NCI-H1930 (cell line): ENCODE measurements at places on chromosomes 5 and 9.

- DNase-seq: no peak
Observed at GRCh38 chr5:124289130-124289529, 457.3 kb downstream of the ZNF608 start.

- DNase-seq: no peak
Observed at GRCh38 chr9:76219560-76220151, 174.6 kb downstream of the RFK start.

GRCh38 chr9:108836781-108837180, 19.0 kb downstream of the ACTL7B start:
- no peak for DNase-seq

DNA sequence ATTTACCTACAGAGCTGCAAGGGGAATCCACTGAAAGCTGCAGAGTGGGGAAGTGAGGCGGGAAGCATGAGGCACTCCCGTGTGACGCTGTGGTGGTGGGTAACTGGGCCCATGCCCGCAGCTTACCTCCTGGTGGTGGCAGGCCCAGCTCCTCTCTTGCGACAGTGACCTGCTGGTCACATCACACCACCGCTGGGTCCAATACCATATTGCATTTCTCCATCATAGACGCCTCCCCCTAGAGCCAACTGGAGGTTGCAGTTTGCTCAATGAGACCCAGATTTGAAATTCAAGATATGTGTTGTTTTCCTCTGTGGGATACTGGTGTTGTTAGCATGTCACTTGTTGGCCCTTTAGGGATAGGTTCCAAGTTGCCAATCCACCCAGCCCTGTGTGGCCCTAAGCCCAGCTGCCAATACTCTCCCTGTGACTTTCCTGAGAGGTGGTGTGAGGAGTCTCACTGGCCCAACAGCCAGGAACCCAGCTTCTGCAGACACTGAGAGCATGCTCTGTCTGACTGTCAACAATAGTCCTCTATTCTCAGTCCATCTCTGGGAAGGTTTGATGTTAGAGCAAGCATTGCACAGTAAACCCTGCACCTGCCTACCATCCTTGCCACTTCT, 428.3 kb downstream of the GADD45G start:
- DNase-seq: no peak

- no peak for DNase-seq
Observed at GRCh38 chr9:38234479-38235170, 157.9 kb upstream of the ALDH1B1 start.

DNA sequence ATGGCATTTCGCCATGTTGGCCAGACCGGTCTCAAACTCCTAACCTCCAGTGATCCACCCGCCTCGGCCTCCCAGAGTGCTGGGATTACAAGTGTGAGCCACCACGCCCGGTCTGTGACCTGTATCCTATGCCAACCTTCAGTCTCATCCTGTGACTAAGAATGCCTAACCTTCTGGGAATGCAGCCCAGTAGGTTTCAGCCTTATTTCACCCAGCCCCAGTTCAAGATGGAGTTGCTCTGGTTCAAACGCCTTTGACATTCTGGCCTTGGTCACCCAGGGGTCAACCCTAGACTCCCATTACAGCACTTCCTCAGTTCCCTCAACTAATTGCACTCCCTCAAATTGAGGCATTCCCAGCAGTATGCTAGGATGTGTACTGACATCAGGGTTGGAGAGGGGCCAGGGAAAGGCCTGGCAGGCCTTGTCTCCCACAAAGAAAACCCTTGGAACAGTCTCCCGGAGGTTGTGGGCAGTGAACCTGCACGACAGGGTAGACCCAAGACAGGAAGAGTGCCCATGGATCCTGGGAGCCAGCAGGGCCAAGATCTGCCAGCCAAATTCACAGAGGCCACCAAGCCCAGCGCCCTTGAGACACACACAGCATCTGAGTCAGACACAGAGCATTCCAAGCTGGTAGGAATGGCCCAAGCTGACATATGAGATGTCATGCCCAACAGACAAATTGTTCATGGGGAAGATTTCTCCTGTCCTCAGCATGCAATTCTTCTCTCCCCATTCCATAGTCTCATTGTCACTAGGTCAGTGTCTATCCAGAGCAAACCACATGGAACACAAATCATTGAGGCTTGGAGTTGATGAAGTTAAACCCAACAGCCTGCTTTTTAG, 24.9 kb upstream of the SMU1 start:
- no peak for DNase-seq

DNA sequence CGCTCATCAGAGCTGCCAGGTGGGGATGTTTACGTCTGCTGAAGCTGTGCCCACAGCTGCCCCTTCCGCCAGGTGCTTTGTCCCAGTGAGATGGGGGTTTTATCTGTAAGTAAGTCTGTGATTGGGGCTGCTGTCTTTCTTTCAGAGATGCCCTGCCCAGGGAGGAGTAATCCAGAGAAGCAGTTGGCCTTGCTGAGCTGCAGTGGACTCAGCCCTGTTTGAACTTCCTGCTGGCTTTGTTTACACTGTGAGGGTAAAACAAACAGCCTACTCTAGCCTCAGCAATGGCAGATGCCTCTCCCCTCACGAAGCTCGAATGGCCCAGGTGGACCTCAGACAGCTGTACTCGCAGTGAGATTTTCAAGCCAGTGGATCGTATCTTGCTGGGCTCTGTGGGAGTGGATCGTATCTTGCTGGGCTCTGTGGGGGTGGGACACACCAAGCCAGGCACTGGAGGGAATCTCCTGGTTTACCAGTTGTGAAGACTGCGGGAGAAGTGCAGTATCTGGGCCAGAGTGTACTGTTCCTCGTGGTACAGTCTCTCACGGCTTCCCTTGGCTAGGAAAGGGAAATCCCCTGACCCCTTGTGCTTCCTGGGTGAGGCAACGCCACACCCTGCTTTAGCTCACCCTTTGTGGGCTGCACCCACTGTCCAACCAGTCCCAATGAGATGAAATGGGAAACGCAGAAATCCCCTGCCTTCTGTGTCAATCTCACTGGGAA, 530.1 kb upstream of the DMAC1 start:
- no peak for DNase-seq

DNA sequence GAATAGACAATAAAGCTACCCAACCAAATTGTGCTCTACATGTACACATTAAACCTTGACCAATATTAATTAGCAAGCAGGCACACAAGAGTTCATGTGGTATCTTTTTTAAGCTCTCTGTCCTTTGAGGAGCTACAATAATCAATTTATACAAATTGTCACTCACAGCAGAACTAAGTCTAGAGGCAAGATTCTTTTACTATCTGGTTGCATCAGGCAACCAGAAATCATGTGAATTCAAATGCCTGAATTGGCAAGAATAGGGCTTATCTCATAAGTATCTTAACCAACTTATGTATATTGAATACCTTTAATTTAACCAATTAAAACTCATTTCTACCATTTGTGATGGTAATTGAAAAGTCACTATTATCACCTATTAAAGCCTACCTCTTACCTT, 145.5 kb upstream of the HAPLN1 start:
- DNase-seq: no peak

DNA sequence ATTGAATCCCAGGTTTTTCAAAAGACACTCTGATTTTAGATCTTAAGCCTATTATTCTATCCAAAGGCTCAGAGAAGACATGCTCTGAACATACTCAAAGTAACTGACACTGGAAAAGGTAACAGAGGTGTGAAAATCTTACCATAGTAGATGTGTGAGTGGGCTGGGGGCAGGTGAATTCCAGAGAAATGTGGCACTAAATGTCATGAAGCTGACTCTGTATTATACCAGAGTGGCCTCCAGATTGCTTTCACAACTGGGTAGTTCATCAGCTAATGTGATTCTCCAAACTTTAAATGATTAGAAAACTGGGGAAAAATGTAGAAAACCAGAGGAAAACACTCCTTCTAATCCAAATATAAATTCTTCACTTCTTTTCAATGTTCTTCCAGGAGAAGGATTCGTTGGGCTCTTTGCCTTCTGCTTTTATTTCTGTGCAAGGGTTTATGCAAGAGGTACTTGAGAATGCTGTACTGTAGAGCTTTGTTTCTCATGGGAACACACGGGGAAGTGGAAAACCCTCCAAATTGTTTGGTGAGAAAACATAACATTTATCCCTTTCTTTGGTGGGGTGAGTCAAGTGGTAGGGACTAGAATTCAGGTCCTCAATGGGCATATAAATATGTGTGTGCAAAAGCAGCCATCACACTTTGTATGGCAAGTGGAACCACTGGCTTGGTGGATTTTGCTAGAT, at the start of gene SCGB3A2:
Gene SCGB3A2 (plus strand): TSS at position 646 of the 694 bp plus-strand sequence. CDS start 93 bp downstream, outside the sequence.
- DNase-seq: no peak

- no peak for DNase-seq
Observed at GRCh38 chr9:69122549-69123141, 51.4 kb upstream of the TJP2 start.

DNA sequence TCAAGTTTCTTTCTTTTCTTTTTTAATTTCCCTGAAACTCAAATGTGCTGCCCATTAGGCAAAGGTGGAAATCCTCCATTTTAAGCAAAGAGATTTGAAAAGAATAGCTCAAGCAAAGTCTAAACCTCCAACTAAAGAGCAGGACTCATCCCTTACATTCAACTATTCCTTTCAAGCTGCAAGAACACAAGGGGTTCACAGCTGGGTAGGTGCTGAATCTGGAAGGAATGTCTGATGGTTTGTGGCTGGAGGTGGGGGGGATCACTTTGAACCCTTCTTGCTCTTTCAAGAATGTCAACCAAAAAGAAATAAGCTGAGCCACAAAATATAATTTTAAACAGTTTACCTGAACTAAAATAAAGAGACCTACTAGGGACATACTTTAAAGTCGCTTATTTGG, 375.7 kb upstream of the CDH10 start:
- DNase-seq: no peak

GRCh38 chr5:69230181-69230580, 4.5 kb upstream of the CDK7 start:
- no peak for DNase-seq

DNA sequence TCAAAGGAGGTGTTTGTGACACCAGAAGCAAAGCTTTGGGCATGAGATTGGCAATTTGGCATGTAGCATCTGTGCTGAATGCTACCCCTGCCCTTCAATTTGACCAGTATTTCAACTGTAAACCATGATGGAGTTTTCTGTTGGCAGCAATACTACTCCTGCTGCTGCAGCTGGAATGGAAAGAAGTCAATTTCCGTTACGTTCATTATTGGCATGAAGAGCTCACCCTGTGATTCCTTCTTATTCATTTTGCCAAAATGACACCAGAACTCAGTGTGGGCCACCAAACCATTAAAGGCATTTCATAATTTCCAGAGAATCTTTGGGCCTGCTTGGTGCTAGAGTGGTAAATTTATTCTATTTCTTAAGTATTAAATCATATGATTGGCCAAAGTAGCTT, 433.1 kb upstream of the DMAC1 start:
- DNase-seq: no peak

- DNase-seq: no peak
Observed at GRCh38 chr5:1570975-1571374, 47.2 kb upstream of the LPCAT1 start.

DNA sequence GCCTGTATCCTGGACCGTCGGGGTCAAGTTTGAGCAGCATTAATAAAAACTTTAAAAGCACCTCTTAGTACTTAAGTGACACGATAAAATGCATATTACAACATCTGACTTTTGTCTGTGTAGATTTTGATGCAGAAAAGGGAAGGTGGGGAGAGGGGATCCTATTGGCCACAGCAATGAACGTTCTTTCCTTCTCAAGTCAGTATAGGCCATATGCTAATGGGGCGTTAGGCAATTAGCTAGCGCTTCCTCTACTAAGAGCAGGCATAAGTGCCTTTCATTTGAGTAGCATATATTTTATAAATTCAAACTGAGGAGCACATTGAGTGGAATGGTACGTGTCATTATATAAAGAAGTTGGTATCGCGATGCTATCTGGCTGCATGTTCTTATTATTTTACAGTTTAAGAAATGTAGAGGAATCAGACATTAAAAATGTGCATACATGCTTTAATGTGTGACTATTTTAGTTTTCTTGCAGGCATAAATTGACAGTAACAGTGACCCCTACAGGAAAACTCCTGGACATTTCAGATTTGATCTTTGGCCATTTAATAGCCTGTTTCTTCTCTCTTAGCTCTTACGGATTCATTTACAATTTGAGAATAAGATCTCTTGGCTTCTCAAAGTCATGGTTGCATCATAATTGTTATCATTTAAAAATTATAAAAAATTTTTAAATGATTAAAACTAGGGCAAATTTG, 1.1 kb upstream of the GNA14 start:
- DNase-seq: no peak

DNA sequence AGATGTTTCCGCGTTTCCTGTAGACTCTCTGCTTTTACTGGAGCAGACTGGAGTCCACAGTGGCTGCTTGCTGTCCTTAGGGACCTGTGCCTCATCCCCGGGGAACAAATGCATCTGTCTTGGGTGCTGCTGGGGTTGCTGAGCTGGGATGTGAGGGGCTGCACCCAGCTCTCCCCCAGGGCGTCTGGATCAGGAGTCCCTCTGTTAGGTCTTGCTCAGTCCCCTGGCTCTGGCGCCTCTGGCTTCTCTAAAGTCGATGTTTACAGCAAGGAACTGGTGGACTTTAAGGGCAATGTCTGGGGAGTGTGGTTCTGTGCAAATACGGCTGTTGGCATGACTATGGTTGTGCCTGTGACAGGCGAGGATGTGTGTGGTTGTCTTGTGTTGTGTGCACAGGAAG, 91.4 kb downstream of the CACNA1B start:
- no peak for DNase-seq

- no peak for DNase-seq
Observed at GRCh38 chr5:13704396-13704795, 240.1 kb downstream of the DNAH5 start.

GRCh38 chr5:159782197-159782994, 133.9 kb upstream of the ADRA1B start:
- no peak for DNase-seq

DNA sequence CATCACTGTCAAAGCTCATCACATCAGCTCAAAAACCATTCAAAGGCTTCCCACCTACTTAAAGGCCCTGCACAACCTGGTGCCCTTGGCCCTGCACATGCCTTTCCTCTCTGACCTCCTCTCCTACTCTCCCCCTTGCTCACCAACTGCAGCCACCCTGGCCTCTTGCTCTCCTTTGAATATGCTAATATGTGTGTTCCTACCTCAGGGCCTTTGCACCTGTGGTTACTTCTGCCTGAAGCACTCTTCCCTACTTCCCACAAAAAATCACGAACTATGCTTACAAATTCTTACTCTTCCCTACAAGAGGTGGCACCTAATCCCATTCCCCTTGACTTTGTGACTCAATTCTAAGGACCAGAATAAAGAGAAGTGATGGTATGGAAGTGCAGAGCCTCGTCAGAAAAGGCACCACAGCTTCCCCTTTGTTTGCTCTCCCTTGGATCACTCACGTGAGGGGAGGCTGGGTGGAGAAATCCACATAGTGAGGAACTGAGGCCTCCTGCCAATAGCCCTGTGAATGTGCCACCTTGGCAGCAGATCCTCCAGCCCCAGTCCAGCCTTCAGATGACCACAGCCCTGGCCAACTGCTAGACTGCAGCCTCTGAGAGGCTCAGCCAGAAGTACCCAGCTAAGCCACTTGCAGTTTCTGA, 3.2 kb upstream of the TMEM171 start:
- DNase-seq: no peak

DNA sequence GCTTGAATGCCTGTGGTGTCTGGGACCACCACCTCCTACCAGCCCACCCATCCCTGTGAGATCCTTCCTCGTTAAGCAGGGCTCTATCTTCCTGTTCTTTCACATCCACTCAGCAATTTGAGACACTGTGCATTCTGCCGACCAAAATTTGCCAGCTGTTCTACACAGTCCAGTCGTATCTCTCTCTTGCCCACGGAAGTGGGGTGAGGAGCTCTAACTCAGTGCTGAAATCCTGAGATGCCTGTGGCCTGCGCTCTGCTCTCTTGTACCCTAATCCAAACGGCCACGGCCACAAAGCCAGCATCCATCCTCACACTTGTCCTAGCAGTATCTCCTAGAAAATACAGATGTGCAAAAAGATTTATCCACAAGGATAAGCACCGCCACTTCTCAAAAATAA, 97.9 kb downstream of the MVB12B start:
- no peak for DNase-seq
